ENCODE measurements at places on chromosomes 2 and 18. TPM values are rescaled to one million over a fixed set of nuclear protein-coding genes. Genes with fewer than 3 reads are reported as not detected.

CRYBA2 gene
- not detected for total RNA-seq

LYPD1 gene
- total RNA-seq = 1.6 TPM

VSNL1 gene
- total RNA-seq = 65.6 TPM

TEKT4 gene
- not detected for total RNA-seq

TCF23 gene
- total RNA-seq = not detected

CPLX4 gene
- not detected for total RNA-seq

LRATD1 gene
- total RNA-seq = 74.7 TPM

CNTNAP5 gene
- total RNA-seq = not detected

DLX1 gene
- total RNA-seq = not detected

PROM2 gene
- total RNA-seq = 100 TPM

AMMECR1L gene
- total RNA-seq = 8.5 TPM

POTEJ gene
- not detected for total RNA-seq

C1QL2 gene
- not detected for total RNA-seq

UGT1A3 gene
- total RNA-seq = 0.28 TPM

PRSS56 gene
- total RNA-seq = not detected

SIX3 gene
- total RNA-seq = not detected

MAPK4 gene
- 0.12 TPM for total RNA-seq

DYNAP gene
- 26.2 TPM for total RNA-seq

NEMP2 gene
- total RNA-seq = 3.8 TPM

ASTL gene
- 0.28 TPM for total RNA-seq

HOXD1 gene
- total RNA-seq = 0.16 TPM

REEP1 gene
- 1.6 TPM for total RNA-seq

PAX3 gene
- total RNA-seq = not detected

ZBTB7C gene
- total RNA-seq = 28.8 TPM

ZNF142 gene
- total RNA-seq = 13.8 TPM

PSD4 gene
- total RNA-seq = 38.6 TPM

CRYGB gene
- not detected for total RNA-seq

GALNT5 gene
- 3.8 TPM for total RNA-seq

OSR1 gene
- total RNA-seq = 0.96 TPM

PJVK gene
- 1.4 TPM for total RNA-seq

SLC11A1 gene
- 3.5 TPM for total RNA-seq

MFSD2B gene
- not detected for total RNA-seq

GDF7 gene
- 0.32 TPM for total RNA-seq

XDH gene
- 39.7 TPM for total RNA-seq

NYAP2 gene
- total RNA-seq = 0.32 TPM

PLEK gene
- 1.00 TPM for total RNA-seq

ALPG gene
- not detected for total RNA-seq

IKZF2 gene
- total RNA-seq = 66.4 TPM

STON1 gene
- 2.4 TPM for total RNA-seq

DNAH6 gene
- 0.04 TPM for total RNA-seq

EMILIN1 gene
- 3.0 TPM for total RNA-seq

CPO gene
- not detected for total RNA-seq

GAD1 gene
- total RNA-seq = 1.1 TPM

DNAH7 gene
- total RNA-seq = 0.12 TPM

Measured in esophagus mucosa (tissue), 1 donor.